ENCODE measurements at places on chromosomes 1 and 21.
A peak's percentile ranks its signal among the peaks of the same experiment; 100 is the strongest.

GRCh38 chr1:186206048-186206570, 168.9 kb downstream of the TPR start:
- no peak for DNase-seq

DNA sequence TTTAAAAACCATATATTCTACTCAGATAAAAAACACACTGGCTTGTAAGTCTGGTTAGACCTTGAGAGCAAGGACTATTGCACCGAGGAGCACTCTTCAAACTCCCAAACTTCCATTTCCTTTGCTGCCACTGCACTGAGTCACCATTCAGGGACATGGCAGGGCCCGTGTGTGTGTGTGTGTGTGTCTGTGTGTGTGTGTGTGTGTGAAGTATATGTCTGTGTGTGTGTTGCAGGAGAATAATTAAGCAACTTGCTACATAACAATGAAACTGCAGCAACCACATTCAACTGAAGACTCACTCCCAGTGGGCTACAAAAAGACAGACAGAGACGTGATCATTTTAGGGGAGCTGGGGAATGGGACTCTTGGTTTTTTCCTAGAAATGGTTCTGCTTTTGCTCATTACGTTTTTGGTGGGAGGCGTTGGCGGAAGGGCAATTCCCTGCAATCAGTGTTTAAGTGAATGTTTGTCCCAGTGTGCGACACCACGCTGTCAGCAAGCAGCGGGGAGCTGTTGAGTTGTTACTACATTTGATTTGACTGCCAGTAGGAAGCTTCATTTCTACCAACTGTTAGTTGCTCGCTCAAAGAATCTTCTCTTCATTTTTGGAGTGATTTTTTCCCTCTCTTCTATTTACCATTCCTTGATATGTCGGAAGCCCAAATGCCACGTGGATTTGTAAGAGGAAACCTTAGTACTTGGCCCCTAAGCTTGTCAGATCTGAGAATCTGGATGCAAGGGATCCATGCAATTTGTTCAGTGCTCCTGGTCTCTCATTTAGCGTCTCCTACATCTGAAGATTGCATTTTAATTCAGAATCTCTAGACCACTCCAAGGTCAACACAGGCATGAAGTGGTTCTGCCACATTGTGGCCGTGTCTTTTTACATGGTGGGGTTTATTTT, 36.1 kb downstream of the ESRRG start:
- DNase-seq = no peak

GRCh38 chr1:178688244-178688643, 36.8 kb upstream of the RALGPS2 start:
- no peak for DNase-seq

- no peak for DNase-seq
Measured at GRCh38 chr21:42539931-42540343, 26.3 kb downstream of the SLC37A1 start.

- DNase-seq = no peak
Measured at GRCh38 chr1:100516857-100517256, 21.1 kb upstream of the GPR88 start.

DNA sequence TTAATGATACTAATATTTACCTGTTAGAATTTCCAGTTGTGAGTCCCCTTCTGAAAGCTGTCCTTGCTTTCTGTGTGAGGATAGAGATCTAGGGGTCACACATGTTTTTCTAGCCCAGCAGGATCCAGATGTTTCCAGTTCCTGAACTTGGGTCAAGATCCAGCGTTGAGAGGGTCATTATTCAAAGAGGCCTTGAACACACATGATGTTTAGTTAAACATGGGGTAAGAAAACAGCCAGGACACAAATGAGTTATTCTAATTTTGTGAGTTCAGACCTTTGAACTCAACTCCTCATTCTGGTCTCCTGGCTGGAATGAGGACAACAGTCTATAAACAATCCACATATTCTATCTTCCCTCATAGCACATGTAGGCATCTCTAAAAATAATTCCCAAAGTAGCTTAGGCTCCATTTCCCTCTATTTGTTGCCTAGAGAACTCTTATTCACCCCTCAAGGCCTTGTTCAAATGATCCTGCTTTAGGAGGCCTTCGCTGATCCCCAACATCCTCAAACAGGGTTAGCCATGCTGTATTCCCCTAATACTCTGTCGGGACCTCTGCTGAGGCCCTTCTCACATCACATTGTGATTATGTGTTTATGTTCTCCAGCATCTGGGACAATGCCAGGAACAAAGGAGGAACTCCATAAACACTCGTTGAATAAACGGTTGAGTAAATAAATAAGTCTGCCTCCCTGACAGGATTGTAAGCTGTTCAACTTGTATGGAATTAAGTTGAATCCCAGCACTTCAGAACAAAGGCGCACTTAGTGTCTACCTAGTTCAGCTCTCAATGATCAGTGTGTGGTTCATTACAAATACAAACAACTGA, 15.0 kb upstream of the KCNN3 start:
- DNase-seq = no peak

DNA sequence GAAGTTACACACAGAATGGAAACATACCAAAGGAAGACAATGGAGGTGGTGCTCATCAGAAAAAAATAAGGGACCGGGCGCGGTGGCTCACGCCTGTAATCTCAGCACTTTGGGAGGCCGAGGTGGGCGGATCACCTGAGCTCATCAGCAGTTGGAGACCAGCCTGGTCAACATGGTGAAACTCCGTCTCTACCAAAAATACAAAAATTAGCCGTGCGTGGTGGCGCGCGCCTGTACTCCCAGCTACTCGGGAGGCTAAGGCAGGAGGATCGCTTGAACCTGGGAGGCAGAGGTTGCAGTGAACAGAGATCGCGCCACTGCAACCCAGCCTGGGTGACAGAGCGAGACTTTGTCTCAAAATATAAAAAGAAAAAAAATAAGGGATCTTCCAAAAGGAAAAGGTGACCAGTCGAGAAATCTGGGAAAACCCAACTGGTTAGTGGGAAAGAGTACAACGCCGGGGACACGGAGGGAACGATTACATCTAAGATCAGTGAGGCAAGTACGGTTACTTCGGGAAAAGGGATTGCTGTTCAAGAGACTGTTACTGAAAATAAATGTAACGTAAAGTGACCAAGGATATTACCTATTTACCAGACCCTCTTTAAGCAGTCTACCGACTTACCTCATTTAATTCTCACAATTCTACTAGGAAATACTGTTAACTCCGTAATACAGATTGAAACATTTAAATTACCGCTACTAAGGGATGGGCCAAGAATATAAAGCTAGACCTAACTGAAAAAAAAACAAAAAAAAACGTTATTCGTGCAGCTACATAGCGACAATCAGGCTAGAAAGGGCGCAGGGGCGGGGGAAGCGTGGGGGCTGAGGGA, 822 bp downstream of the CCT3 start:
- peak; percentile 24 for DNase-seq

DNA sequence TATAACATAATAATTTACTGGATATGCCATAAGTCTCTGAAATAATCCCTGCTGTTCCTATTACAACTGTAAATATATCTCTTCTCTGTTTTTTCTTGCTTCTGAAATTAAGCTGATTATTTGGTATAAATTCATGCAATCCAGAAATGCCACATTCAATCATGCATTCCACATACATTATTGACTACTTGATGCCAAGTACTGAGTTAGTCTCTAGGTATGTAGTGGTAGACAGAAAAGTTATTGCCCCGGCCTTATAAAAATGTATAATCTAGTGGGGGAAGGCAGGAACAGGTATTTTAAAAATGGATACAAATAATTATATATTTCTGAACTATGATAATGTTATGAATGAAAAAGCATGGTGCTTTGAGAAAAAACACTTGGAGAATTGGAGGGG, 338.6 kb upstream of the SNX7 start:
- DNase-seq = no peak

DNA sequence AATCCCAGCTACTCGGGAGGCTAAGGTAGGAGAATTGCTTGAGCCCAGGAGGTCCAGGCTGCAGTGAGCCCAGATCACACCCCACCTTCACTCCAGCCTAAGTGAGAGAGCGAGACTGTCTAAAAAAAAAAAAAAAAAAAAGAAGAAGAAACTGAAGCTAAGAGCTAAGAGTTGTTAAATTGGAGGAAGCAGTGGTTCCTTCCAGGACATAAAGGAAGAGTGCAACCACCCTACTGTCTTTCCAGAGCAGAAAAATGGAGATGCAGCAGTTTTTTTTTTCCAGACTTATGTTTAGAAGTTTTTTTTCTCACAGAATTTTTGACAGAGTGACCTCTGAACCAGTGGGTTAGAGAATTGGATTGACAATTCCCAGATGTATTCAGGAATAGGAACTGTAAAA, 88.7 kb downstream of the HLX start:
- no peak for DNase-seq

DNA sequence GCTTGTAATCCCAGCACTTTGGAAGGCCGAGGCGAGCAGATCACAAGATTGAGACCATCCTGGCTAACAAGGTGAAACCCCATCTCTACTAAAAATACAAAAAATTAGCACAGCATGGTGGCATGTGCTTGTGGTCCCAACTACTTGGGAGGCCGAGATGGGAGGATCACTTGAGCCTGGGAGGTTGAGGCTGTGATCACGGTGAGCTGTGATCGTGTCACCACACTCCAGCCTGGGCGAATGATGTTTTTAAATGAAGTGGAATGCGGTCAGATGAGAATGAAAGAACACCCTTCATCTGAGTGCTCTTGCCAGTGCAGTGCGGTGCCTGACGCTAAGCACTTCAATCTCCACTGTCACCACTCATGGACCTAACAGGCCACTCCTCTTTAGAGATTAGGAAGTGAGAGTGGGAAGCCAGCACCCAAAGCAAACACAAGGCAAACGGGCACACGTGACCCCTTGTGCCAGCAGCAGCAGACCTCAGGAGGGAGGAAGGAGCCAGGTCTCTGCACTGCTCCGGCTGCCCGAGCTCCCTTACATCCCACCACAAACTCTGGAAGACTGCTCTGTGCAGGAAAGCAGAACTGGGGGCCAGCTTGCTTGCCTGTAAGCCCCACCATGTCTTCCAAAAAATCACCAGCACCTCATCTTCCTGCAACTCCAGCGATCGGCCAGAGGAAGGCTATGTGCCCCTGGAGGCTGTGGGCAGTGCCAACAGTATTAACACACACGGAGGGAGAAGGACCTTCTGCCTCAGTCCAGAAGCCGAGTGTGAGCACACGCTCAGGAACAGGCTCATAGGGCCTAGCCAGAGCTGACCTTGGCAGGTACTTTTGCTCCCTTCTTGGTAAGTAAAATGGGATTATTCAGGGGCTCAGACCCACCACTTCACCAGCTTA, 9.7 kb downstream of the CTNNBIP1 start:
- no peak for DNase-seq

DNA sequence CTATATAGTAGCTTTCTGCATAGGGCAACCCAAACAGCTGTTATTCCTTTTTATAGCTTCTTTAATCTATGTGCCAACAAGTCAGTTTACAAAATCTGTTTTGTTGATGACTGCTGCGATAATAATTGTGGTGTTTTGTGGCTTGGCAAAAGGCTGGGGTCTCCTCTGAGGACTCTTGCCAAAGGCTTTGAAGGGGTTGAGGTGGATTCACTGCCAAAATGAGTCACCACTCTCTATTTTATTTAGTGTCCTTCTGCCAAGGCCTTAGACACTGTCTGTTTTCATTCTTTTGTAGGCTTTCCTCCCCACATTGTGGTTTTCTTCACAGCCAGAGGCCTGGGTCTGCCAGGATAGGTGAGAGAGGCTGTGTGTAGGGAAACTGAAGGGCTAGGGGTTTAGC, 161.8 kb downstream of the NFIA start:
- DNase-seq = no peak

DNA sequence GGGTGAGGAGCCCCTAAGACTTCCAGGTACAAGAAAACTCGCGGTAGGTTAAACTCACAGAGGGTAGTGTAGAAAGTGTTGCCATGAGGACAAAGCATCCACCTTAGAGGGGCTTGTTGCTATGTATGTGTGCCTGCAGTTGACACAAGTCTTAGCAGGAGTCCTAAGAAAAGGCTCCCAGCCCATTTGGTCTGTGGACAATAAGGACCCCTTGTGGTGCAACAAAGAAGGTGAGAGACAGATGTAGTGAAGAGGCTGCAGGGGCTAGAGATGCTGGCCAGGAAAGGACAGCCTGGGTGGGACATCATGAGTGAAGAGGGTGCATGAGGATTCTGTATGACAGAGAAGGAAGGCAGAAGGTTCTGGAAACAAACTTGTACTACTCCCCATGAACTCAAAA, 36.3 kb upstream of the IL10 start:
- no peak for DNase-seq

DNA sequence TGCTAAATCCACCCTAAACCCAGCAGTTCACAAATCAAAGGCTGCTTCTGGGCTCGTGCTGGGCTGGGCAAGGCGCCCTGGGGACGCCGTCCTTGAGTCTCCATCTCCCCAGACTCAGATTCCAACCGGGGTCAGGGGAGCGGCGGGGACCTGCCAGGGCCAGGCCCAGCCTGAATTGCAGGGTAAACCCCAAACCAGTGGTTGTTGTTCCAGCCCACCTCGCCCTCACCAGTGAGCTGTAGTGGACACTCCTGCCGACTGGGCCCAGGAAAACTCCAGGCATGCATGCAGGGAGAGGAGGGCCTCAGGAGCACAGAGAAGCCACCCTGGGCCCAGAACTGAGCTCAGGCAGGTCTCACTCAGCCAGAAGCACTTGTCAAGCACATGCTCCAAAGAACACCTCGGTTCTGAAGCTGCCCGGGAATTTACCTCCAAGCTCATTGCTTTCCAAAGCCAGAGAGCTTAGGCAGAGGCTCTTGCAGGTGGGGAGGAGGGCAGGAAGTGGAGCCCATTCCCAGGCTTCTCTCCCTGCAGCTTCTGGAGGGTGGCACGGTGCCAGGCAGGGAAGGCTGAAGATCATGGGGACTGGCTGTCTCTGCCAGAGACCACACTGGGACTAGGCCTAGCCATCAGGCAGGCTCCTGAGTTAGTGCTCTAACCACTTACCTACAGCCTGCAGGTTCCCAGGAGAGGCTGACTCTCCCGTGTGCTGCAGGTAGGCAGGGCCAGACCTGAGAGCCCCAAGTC, 437.0 kb downstream of the MATN1 start:
- DNase-seq = no peak
